ENCODE measurements at places on chromosomes 12 and 14. TPM values are rescaled to one million over a fixed set of nuclear protein-coding genes. Genes with fewer than 3 reads are reported as not detected.

DNA sequence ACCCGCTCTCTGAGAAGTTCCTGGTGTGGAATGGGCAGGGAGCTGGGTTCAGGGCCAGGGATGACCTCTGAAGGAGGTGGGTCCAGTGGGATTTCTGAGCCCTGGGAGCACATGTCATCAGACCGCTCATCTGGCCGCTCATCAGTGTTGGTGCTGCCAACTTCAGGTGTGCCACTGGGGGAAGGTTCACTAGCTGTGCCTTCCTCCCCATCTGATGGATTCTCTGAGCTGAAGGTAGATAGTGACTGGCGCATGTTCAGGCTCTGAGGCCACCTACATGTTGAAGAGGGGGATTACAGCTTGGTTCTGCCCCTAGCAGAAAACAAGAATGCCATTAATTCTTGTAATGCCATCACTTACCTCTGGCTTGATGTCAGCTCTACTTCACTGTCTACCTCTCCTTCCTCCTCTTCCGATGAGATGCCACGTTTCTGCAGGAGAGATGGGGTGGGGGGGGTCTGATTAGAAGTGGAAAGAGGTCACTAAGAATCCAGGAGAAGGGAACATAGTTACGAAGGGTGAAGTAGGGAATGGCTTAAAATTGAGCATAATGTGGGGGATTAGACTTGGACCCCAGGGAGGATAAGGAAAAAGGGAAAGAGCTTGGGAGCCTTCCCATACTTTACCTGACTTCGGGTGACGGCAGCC is 17.2 kb downstream of the MAP3K12 start:
- DNase-seq = no peak

The GDF3 gene
- not detected for total RNA-seq

DNA sequence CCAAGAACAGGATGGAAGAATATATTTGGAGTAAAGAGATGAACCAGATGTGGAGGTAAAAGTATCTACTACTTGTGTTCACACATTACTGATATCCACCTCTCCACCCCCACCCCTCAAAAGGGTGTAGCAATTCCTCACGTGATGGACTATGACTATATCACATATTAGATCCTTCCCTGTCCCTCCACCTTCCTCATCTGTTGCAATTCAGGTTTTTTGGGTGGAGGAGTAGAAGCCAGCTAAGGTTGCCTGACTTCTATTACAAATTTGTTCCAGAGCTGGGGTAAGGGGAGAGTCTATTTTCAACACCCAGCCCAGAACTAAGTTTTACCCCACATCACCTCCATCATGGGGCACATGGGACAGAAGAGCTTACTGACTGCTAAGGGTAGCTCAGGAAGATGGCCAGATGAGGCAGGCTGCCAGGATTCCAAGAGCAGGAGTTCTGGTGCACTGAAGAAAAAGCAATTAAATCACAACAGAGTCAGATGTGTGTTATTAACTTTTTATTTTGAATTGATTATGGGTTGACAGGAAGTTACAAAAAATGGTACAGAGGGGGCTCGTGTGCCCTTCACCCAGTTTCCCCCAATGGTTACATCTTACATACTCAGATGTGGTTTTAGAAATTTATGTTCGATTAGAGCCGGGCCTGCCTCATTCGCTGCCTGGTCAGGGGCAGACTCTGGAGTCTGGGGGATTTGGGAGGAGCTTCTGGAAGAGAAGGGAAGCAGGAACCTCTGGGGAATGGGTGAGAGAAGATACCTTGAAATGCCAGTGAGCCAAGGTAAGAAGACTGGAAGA is 2.1 kb downstream of the RNASE13 start:
- DNase-seq = no peak

DNA sequence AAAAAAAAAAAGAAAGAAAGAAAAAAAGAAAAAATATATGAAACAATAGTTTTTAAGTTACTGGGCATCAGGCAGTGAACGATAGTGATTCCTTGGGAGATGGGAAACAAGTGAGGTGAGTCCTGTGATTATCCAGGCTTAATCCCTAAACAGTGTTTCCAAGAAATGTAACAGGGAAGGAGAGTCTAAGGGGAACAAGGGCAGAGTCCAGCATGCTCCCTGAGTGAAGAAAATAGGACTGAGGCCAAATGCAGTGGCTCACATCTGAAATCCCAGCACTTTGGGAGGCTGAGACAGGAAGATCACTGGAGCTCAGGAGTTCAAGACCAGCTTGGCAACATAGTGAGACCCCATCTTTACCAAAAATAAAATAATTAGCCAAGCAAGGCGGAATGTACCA is 40.7 kb downstream of the R3HDM2 start:
- DNase-seq = no peak

DNA sequence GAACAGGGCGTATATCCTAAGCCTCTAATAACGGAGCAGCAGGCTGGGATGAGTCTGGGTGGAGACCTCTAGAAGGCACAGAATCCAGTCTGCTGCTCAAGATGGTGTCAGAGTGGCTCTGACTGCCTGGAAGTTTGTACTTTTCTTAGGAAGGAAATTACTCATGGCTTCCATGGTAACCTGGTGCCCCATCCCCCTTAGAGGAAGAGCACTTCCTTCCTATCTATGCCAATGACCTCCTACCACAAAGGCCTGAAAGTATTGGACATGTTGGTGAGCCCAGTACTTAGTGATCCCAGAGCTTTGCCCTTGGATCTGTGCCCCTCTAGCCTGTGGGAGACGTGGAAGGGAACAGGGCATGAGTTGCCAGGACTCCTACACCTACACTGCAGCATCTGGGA is 1.5 kb downstream of the BATF start:
- no peak for DNase-seq

- no peak for DNase-seq
Observed at GRCh38 chr12:98856897-98857540, 211.9 kb downstream of the APAF1 start.

The LRTM2 gene
- total RNA-seq = 0.07 TPM

- DNase-seq = no peak
Observed at GRCh38 chr14:102870994-102871831, 51.2 kb upstream of the AMN start.

The PAPOLA gene
- 217 TPM for total RNA-seq

The SIRT4 gene
- 2.2 TPM for total RNA-seq

The PPP4R4 gene
- total RNA-seq = 1.2 TPM

The AKAP3 gene
- total RNA-seq = 0.71 TPM

DNA sequence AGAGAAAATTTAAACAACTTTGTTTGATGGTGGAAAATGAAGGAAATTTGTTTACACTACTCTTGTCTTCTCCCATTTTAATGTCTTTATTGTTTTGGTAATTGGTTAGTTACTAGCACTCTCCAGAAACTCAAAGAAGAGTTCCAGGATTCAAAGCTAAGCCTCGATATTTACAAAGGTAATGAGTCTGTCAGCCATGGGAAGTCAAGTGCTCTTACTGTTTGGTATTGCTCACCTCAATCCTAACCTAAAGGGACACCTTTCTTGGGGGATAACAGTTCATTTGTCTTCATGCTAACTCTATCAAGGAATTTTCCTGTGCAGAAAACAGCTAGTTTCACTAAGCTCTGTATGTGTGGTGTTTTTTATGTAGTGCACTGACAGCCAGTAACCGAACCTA is 222.9 kb upstream of the LMO3 start:
- no peak for DNase-seq

DNA sequence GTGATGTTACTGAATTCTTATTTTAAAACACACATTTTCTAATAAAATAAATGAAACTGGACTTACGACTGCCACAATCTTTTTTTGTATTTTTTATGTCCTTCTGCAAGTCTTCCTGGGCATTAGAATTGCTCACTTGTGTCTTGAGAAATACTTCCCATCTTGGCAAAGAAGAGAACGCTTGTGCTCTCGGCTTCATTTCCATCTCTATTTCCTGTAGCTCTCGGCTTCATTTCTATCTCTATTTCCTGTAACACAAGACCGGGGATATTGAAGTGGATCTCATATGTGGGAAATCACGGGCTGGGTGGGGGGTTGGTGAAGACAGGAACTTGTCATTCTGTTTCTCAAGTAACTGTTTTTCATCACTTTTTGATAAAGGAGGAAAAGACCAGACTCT is 77.9 kb downstream of the EP400 start:
- no peak for DNase-seq

- no peak for DNase-seq
Observed at GRCh38 chr12:117885211-117885610, 83.6 kb downstream of the KSR2 start.
